ENCODE measurements at places on chromosomes 6 and 20.

DNA sequence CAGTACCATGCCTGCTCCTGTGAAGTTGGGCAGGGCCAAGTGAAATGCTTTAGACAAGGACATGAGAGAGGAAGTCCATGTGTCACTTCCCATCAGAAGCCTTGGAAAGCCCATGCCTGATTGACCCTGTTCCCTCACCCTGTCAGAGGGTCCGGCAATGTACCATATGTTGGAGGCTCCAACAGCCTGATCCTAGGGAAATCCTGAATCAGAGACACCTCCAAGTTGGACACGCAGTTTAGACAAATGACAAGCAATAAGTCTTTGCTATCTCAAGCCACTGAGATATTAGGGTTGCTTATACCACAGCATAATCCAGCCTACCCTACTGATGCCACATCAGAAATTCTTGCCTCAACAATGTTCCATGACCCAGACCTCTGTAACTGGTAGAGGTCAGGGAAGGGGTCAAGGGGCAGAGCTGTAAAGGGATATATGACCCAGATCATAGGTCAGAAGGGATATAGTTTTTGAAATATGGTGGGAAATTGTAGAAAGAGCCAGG lies 174.8 kb downstream of the HACE1 start:
- no peak for DNase-seq

DNA sequence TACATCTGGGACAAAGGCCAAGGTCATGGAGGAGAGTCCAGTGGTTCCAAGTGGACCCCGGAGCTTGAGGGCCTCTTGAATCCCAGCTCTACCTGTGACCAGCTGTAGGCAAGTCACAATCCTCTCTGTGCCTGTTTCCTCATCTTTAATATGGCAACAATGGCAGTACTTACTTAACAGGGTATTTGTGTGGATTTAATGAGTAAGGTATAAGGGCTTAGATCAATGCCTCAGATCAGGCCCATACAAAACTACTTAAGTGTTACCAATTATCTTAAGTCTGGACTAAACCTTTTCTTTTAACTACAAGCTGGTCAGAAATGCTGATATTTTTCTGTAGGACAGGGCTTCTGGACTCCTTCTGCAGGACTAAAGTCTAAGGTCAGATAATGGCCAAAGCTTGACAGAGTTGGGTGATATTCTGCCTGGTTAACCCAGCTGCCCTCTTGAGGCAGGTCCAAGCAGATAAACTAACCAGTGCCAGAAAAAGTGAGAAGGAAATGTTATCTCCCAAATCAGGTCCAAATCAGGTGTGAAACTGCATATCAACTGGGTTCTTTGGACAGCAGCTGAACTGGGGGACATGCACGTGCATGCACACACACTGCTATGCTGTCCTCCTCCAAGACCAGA lies 2.2 kb downstream of the SULF2 start:
- DNase-seq = peak; percentile 71

DNA sequence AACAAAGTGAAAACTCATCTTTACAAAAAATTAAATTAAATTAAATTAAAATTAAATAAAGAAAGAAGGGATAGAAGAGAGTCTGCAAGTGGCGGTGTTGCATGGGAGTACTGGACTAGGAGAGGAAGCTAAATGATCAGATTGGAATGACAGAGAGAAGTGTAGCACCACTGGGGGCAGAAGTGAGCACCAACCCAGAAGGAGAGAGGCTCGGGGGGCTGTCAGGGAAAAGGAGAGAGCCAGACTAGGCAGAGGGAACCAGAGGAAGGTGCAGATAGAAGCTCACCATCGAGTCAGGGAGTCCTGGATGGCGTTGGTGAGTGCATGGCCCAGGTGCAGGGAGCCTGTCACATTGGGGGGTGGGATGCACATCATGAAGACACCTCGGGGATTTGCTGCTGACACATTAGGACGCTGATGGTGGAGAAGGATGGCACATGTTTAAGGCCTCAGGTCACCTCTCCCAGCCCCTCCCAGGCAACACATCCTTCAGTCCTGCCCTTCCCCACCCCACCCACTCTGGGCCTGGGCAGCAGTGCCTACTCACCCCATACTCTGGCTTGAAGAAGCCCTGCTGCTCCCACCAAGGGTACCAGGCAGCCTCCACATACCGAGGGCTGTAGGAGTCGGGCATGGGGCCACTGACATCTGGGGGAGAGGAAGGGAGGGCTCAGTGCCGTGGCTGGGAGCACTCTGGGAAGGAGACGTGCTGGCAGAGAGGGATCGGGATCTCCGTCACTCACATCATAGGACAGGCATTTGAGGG lies 4.0 kb downstream of the VARS1 start:
- DNase-seq = peak; percentile 82

DNA sequence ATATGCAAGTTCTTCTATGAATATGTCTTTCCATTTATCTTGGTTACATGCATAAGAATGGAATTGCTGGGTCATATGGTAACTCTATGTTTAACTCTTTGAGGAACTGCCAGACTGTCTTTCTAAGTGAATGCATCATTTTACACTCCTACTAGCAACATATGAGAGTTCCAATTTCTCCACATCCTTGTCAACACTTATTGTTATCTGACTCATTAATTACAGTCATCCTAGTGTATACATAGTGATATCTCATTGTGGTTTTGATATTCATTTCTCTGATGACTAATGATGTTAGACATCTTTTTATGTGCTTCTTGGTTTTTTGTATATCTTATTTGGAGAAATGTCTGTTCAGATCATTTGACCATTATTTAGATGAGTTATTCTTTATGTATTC lies 96.7 kb upstream of the LAMP5 start:
- no peak for DNase-seq

GRCh38 chr20:3227506-3227905 lies 11.5 kb downstream of the SLC4A11 start:
- DNase-seq = no peak

DNA sequence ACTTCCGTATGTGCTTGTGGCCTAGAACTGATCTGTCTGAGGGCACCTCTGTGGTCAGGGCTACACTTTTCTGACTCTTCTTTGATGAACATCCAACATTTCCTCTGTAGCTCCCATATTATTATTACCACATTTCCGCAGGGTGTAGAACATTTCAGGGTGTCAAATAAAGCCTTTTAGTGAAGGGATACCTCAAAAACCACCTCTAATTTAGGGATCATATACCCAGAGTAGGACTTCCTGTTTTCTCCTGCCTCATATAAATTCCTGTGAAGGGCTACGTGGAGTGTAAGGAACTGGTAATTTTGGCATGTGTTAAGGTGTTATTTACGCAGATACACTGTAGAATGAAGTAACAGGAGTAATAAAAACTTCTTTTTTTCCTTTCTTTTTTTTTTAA lies 5.5 kb upstream of the MUC22 start:
- DNase-seq = no peak

DNA sequence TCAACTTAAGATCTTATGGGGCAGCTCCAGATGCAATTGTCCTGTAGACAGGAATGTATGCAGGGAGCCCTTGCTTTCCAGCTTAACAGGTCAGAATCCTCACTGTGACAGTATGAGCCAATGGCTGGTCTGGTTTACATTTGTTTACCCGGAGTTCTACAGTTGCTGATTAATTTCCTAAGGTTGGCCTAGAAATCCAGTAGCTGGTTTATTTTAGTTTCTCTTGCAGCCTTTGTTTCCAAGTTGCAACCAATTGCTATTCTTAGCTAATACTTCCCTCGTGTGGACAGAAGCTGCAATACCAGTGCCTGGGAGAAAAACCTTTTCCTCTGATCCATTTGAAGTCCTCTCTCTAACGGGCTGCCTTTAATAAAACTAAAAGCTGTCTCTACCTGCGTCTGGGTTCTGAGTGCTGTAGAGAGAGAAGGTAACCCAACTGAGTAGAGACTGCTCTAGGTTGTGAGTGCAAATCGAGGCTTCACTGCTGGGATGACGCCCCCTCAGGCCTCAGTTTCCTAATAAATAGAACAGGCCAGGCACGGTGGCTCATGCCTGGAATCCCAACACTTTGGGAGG lies 45.9 kb downstream of the ZNF217 start:
- DNase-seq = peak; percentile 78

- no peak for DNase-seq
These were observed 309.9 kb upstream of the OPRM1 start for GRCh38 chr6:153729189-153729588.

GRCh38 chr6:64732888-64733287 lies 974.1 kb downstream of the EYS start:
- DNase-seq = peak; percentile 83
